Activated CD4-positive, alpha-beta T cell treated with anti-CD3 and anti-CD28 coated beads, Interleukin-2, amount 50 U/mL, for 1 hour (primary cell): ENCODE measurements at places on chromosomes 6 and 20.

DNA sequence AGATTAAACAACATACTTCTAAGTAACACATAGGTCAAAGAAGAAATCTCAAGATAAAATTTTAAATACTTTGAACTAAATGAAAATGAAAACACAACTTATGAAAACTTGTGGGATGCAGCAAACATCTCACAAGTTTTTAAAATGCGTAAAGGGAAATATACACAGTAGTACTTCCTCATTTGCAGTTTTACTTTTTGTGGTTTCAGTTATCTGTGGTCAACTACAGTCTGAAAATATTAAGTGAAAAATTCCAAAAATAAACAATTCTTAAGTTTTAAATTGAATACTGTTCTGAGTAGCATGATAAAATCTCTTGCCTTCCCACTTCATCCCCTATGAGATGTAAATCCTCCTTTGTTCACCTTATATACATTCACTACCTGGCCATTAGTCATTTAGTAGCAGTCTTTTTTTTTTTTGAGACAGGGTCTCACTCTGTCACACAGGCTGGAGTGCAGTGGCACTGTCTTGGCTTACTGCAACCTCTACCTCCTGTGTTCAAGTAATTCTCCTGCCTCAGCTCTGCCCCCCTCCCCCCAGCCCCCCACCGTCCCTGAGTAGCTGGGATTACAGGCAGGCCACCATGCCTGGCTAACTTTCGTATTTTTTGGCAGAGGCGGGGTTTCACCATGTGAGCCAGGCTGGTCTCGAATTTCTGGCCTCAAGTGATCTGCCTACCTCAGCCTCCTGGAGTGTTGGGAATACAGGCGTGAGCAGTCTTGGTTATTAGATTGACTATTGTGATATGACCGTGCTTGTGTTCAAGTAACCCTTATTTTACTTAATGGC lies 154.6 kb upstream of the AHI1 start:
- no peak for DNase-seq

DNA sequence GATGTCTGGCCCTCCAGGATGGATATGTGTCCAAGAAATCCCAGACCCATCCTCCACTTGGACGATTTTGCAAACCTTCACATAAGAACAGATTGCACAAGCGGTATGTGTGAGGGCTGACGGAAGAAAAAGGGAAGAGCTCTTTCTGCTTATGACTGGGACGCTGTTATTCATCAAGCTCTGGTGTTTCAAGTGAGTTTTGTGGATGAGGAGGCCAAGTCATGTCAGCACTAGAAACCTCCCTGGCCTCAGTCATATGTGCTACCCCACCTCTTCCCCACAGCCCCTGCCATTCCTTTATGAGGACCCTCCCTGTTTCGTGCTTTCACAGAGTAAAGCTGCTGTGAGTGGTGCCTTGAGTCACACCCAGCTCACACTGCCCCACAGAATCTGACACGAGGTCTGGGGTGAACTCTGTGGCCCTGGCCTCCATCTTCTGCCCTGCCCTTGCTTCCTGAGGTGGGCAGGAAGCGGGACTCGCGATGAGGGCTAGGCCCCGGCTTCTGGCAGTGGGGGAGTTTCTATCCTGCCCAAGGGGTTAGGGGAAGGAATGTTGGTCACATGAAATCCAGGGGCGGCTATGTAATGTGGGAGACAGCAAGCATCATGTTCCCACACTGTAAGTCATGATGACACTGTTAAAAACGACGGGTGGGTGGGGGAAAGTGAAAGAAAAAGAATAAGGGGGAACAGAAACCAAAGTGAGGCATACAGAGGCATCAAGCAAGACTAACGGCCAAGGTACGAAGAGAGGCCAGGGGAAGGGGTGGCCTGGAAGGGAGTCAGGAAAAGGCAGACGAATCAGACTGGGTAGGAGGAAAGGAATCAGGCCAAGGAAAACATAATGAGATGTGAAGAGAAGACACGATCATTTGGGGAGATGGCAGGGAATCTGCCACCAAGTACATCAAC lies 78.1 kb downstream of the PRDM1 start:
- DNase-seq, result no peak

- no peak for DNase-seq
Observed at GRCh38 chr20:14924433-14924832, 587.0 kb upstream of the FLRT3 start.

DNA sequence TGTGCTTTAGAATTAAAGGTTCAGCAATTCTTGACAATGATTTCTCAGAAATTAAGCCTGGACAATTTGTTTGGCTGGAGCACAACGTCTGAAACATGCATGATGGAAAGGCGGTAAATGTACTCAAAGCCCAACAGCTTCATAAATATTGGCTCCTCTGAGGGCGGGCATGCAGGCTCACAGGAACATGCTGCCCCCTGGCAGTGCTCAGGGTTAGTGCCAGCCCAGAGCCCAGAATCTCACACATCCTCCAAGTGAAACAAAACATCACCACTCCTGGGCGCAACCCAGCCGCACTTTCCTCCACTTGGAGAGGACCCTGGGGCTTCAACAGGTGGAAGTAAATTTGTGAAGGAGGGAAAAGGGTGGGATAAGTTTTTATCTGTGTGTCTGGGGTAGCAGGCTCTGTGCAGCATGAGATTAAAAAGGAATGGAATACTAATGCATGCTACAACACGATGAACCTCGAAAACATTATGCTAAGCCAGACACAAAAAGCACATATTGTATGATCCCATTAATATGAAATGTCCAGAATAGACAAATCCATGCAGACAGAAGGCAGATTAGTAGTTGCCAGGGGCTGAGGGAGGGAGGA lies 54.1 kb upstream of the PTPRT start:
- no peak for DNase-seq

GRCh38 chr6:110529355-110529754 lies 52.9 kb upstream of the SLC22A16 start:
- no peak for DNase-seq

- no peak for DNase-seq
Observed at GRCh38 chr6:35491558-35492257, 5.2 kb downstream of the TEAD3 start.

DNA sequence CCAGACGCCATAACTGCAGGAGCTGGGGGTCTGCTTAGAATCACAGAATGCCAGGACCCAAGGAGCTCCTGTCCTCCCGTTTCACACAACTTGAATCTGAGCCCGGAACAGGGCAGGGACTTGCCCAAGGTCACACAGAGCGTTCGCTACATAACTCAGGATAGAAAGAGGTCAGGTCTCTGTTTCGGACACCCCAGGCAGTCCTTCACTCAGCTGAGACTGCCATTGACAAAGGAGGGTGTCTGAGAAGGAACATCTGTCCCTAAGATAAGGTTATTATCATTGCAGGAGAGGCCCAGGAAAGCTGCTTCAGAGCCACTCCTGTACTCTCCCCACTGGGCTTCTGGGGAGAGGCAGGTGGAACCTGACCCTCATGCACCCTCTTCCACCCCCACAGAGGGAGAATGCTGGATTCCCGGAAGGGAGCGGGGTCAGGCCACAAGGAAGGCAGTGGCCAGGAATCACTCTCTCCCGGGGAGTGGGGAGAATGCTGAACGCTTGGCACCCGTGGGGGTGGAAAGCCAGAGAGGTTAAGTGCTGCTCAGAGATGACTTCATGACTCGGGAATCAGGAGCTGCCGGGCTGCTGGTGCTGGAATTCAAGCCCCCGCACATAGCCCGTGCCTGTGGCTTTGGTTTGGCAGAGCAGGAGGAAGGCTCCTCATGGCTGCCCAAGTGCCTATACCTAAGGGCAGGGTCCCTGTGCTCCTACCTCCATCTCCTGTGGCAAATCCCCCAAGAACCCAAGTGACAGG lies 10.7 kb downstream of the SDC4 start:
- DNase-seq, result no peak

GRCh38 chr6:144585217-144585814 lies 300.2 kb downstream of the UTRN start:
- no peak for DNase-seq

- DNase-seq, result no peak
Observed at GRCh38 chr6:12148841-12149240, 136.7 kb downstream of the HIVEP1 start.

- DNase-seq, result no peak
Observed at GRCh38 chr20:10519361-10520046, 84.4 kb downstream of the SLX4IP start.

DNA sequence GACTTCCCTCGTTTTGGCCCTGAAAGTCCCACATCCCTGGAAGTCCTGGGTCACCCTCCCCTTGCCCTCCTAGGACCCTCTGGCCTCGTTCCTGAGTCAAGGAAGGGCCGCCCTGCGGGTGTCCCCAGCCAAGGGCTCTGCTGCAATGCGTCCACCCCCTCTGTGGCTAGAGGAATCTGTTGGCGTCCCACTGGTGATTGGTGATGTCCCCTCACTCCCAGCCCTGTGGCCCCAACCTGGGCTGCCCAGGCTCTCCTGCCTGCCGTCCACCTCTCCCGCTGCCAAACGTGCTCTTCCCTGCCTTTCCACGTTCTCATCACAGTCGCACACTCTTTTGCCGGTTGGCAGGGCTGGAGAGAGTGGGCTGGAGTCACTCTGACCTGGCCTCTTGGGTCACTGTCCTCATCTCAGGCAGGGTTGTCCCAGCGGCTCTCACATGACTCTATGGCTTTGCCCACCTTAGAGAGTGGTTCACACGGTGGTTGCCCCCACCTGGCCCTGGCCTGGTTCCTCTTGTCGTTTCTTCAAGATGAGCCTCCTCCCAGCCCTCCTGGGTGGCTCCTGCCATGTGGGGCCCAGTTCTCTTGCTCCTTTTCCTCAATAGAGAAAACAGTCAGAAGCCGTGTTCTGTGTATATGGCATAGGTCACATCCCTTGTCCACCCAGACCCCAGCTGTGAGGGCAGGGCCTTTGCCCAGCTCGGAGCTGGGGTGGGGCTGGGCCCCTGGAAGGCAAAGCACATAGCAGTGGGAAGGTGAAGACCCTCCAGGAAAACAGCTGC lies 100.9 kb downstream of the TMEM242 start:
- no peak for DNase-seq

GRCh38 chr6:133377219-133377618 lies 136.1 kb downstream of the EYA4 start:
- DNase-seq, result no peak

- DNase-seq, result no peak
Observed at GRCh38 chr6:81940451-81940985, 188.0 kb upstream of the TENT5A start.

- DNase-seq, result no peak
Observed at GRCh38 chr6:155528982-155529453, 73.4 kb upstream of the NOX3 start.

- DNase-seq, result no peak
Observed at GRCh38 chr20:21241406-21241805, 61.7 kb upstream of the XRN2 start.
